ENCODE measurements at places on chromosomes 3 and 15.

DNA sequence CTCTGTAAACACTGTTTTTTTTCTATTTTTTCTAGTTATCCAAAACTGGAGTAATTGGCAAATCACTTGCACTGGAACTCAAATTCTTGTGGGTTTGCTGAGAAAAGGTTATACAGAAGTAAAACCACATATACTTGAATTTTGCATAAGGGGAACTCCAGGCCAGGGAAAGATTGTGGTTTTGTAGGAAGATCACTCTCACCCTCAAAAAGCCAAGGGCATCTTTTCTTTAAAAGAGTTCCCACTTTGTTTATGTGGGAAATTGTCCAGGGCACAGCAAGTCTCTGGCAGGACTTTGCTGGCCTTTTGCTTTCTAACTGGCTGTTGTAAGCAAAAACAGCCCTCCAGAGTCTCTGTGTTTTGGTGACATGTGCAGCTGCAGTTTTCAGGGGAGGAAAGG lies 340.3 kb upstream of the RBMS3 start:
- peak; percentile 55 for ATAC-seq

- peak; percentile 33 for ATAC-seq
Observed at GRCh38 chr3:13378155-13378554, 42.0 kb downstream of the NUP210 start.

GRCh38 chr3:125239266-125239665 lies 26.7 kb upstream of the SLC12A8 start:
- no peak for ATAC-seq

GRCh38 chr3:126021224-126021623 lies 52.2 kb downstream of the ROPN1B start:
- no peak for ATAC-seq

DNA sequence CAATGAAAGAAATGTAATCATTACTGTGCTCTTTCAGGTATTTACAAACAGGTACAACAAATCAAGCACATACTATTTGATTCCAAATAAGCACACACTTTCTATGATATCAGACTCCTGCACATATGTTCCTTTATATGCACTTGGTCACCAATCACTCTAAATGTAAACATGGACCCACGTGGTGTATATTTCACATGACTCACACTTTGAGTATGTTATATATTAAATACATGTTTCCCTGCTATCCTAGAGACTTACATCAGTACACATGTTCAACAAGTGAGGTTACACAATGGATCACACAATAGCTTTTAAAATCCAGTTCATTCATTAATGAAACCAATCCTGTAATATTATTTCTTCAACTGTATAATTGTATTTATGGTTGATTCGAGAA lies 683.5 kb downstream of the NR2F2 start:
- no peak for ATAC-seq

GRCh38 chr3:103963599-103963998 lies 1403.1 kb upstream of the ALCAM start:
- no peak for ATAC-seq

- ATAC-seq = no peak
Observed at GRCh38 chr15:82714016-82714415, 4.3 kb upstream of the AP3B2 start.

GRCh38 chr15:72912996-72913395 lies 129.4 kb upstream of the ADPGK start:
- ATAC-seq = no peak

- no peak for ATAC-seq
Observed at GRCh38 chr3:37620071-37620635, 241.5 kb upstream of the CTDSPL start.

DNA sequence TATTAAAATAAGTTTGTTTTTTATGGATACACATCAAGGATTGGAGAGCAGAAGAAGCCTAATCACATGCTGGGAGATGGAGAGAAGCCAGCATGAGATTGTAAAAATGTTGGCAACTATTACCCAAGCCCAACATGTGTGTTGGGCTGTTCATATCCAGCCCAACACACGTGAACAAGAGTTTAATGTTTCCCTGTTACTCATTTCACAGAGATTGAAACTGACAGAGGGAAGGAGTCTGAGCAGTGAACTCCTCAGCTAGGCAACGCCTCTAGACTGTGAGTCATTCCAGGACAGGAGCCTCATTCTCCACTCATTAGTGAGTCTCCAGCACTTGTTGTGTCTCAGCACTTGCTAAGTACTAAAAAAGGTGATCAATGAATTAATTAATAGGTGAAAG lies 43.2 kb upstream of the CMSS1 start:
- peak; percentile 89 for ATAC-seq

- ATAC-seq = no peak
Observed at GRCh38 chr15:73318463-73319351, 50.1 kb downstream of the HCN4 start.

DNA sequence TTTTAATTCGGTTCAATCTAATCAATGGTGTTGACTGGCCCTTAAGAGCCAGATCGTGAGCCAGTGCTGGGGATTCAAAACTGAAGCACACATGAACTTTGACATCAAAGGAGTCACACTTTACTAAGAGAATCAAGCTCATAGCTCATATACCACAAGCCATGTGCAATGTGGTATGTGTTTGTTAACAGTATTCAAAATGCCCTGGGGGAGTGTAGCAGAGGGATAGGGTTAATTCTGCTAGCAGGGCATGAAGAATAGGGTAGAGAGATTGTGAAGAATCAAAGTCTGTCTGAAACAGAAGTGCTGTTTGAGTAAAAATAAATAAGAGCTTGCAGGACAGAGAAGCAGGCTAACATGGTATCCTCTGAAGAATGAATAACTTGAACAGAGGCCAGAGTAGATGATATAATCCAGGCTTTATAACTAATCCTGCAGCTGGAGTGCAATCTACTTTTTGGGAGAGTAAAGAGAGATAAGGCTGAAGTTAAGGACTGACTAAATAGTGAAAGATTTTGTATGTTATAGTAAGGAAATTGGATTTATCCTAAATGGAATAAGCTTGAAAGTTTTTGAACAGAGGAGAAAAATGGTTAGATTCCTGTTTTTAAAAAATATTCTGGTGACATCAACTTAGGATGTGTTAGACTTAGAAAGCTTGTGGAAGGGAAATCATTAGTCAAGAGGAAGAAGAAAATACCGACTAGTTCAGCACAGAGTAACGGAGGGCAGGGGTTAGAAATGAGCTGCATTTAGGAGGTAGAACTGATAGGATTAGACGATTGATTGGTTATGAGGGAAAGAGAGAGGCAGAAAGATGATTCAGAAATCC lies 292.0 kb downstream of the NFKBIZ start:
- ATAC-seq = peak; percentile 33

- no peak for ATAC-seq
Observed at GRCh38 chr15:92877000-92877399, 23.1 kb upstream of the CHD2 start.

- ATAC-seq = peak; percentile 24
Observed at GRCh38 chr15:60865507-60865906, 363.6 kb downstream of the RORA start.

GRCh38 chr15:70541511-70541910 lies 221.8 kb downstream of the UACA start:
- no peak for ATAC-seq

DNA sequence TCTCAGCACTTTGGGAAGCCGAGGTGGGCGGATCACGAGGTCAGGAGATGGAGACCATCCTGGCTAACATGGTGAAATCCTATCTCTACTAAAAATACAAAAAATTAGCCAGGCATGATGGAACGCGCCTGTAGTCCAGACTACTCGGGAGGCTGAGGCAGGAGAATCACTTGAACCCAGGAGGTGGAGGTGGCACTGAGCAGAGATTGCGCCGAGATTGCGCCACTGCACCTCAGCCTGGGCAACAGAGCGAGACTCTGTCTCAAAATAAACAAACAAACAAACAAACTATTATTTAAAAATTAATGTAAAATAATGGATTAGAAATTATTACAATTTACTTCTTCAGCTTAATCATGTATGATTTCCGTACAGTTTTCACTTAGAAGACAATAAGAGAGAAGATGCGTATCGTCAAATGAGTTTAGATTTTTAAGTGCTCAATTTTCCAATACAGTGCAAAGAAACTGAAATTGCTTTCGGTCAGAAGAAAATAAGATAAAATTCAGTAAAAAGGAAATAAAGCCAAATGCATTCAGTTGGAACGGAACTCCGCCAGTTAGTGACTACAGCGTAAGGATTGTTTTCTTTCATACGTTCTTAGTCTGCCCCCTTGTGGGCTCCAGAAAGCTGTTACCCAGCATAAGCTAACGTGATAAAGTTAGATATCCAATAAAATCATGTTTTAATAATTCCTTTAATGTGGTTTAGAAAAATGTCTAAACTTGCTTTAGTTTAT lies 24.8 kb downstream of the AADAC start:
- peak; percentile 88 for ATAC-seq

- ATAC-seq = no peak
Observed at GRCh38 chr15:33438396-33438795, 127.6 kb downstream of the RYR3 start.

DNA sequence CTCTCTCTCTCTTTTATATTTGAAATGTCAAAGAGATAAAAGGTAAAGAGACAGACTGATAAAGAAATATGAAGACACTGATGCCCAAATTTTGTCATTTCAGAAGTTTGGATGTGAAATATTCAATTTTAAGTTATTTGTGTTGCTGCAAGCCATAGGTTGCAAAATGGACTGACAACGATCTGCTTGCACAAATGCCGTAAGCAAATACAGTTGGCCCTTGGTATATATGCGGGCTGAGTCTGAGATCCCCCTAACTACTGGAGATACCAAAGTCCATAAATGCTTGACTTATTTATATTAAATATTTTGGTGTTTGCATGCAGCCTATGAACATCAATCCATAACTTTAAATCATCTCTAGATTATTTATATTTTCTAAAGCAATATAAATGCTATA lies 1459.1 kb upstream of the ALCAM start:
- ATAC-seq = no peak

GRCh38 chr3:83224101-83224868 lies 1462.8 kb upstream of the GBE1 start:
- ATAC-seq = no peak

DNA sequence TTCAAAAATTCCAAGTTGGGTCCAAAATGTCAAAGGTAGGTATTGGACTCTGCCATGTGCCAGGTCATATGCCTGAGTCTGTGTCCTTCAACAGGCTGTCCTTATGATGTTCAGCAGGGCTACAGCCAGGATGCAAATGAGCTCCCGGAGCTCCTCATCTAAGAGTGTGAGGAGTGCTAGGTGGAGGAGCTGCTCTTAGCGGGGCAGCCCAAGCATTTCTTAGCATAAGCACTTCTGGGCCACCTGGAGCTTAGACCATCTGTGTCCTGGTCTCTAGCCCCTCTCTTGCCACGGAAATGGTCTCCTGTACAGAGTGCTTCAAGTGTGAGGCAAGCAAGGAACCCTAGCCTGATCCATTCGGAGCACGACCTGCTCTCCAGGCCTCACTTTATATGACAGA lies 64.6 kb upstream of the PRR23C start:
- ATAC-seq = no peak

DNA sequence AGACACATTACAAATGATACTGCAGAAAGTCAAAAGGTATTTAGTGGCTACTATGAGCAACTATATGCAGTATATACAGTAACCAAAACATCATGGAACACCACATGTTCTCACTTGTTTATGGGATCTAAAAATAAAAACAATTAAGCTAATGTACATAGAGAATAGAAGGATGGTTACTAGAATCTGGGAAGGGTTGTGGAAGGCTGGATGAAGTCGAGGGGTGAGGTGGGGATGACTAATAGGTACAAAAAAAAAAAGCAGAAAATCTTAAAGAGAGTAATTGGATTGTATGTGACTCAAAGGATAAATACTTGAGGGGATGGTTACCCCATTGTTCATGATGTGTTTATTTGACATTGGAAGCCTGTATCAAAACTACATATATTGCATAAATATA lies 848.8 kb upstream of the GBE1 start:
- ATAC-seq = no peak

DNA sequence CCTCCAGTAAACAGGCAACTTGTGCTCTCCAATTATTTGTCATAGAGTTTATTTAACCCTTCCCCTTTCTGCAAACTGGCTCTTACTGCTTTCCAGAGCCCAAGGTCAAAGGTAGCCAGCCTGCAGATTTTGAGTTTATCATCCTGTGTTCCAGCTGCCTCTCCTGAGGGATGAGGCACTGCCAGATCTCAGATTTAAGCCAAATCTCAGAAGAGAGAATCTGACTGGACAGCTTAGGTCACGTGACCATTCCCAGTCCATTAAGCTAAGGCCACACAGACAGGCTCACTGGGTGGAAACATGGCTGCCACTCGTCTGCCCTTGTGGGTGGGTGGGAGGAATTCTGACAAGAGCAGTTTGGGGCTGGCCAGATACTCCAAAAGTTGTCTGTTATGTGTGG lies 8.6 kb upstream of the SIAH2 start:
- ATAC-seq = no peak

DNA sequence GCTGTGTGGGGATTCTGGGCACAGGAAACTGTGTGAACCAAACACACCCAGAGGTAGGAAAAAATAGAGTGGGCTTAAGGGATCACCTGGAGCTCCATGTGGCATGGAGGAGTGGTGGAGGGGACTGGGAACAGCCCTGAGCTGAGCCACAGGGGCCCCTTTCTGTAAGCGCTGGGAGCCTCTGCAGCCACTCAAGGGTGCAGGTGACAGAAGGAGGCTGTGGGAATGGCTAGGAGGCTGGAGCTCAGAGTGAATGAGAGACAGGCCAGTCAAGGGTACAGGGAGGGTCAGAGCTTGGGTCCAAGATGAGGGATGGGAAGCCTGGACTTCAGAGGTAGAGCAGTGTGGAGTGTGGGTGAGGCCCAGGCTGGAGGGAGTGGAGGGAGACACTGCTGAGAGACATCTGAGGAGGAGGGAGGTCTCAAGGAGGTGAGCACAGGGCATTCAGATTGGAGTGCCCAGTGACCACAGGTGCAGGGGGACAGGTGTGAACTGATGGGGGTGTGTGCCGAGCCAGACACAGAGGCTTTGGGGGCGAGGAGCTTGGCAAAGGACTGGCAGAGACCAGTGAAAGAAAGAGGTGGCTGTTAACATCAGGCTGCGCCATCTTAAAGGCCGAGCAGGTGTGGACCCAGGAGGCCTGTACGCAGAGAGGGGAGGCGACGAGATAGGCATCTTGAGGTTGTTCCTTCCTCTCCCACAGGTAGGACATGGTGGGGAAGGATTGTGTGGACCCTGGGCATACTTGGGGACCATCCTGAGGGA lies 56.8 kb downstream of the FGD5 start:
- ATAC-seq = no peak

- ATAC-seq = no peak
Observed at GRCh38 chr3:159488602-159489001, 500.0 kb upstream of the IL12A start.
